ENCODE measurements at places on chromosomes 1 and 21.

GRCh38 chr21:36725793-36726386 lies 27.0 kb downstream of the SIM2 start:
- DNase-seq: no peak

GRCh38 chr1:184866991-184867788 lies 107.1 kb downstream of the NIBAN1 start:
- DNase-seq: peak; percentile 68

DNA sequence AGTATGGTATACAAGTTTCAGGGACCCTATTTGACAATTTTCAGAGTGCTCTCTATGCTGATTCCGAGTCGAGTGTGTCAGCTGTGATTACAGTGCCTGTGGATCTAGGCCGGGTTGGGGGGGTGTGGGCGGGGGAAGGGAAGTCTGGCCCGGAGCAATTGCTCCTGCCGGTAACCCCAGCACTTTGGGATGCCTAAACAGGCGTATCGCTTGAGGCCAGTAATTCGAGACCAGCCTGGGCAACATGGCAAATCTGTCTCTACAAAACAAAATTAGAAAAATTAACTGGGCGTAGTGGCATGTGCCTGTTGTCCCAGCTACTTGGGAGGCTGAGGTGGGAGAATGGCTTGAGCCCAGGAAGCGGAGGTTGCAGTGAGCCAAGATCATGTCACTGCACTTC lies 1.6 kb upstream of the IL10RB start:
- no peak for DNase-seq

DNA sequence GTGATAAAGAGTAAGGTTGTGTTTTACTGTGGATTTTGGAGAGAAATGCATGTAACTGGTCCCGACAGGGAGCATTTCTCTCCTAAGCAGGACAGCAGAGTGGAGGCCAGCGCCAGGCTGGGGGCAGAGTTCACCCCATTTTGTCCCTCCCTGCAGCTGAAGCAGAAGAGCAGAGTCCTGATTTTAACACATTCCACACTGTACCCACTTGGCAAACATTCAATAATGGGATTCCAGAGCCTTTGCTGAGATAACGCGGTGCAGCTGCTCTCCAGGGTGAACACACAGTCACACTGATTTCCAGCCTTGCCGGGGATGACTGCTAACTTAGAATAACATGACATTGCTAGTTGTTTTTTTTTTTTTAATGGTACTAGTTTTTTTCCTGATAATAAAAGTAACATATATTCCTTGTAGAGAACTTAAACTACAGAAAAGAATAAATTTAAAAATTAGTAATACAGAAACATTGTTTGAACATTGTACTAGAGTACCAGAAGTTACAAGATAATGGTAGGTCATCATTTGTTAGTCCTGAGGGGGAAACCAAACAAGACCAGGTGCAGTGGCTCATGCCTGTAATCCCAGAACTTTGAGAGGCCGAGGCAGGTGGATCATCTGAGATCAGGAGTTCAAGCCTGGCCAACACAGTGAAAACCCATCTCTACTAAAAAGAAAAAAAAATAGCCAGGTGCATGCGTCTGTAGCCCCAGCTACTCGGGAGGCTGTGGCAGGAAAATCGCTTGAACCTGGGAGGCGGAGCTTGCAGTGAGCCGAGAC lies 77.2 kb downstream of the SCCPDH start:
- no peak for DNase-seq

DNA sequence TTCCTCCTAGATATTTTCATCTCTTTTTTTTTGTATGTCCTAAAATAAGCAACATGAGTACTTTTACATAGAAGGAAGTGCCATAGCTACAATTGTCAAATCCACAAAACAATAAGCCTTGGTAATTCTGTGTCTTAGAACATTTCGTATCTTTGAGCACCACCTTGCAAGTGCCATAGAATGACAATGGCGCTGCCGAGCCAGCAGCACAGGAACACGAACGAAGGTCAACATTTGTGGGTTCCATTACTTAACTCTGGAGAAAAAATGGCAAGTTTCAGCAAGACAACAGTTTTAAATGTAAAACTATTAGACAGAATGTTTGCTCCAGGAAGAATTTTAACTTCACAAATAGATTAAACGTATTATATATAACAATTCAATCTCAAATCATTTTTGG lies 222.1 kb downstream of the CHRM3 start:
- no peak for DNase-seq

GRCh38 chr1:59198564-59198963 lies 98.3 kb upstream of the FGGY start:
- DNase-seq: no peak

DNA sequence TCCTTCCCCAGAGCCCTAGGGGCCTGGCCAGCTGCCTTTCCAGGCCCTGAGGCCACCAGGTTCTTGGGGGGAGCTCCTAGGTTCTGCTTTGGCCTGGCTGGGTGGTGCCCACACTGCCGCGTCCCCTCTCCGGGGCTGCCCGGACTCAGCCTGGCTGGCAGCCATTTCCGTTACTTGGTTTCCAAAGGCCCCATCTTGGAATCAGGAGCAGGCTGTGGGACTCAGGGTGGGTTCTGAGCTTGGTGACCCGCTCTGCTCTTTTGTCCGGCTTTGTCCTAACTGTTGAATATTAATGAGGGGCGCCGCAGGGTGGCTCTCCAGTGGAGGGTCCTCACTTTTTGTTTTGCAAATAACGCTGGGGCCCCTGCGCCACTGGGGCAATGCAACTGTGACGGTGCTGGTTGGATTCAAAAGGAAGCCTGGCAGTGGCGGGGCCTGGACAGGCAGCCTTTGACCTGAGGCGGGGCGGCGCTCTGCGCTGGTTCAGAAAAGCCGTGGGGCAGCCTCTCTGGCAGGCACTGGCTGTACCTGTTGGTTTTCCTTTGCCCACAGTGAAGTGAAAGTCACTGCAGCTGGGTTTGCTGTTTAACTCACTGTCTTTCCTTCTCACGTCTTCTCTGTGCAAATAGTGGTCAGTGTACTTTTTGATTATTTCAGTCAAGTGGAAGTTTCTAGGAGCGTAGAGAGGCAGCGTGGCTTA lies 20.2 kb downstream of the SKI start:
- no peak for DNase-seq

DNA sequence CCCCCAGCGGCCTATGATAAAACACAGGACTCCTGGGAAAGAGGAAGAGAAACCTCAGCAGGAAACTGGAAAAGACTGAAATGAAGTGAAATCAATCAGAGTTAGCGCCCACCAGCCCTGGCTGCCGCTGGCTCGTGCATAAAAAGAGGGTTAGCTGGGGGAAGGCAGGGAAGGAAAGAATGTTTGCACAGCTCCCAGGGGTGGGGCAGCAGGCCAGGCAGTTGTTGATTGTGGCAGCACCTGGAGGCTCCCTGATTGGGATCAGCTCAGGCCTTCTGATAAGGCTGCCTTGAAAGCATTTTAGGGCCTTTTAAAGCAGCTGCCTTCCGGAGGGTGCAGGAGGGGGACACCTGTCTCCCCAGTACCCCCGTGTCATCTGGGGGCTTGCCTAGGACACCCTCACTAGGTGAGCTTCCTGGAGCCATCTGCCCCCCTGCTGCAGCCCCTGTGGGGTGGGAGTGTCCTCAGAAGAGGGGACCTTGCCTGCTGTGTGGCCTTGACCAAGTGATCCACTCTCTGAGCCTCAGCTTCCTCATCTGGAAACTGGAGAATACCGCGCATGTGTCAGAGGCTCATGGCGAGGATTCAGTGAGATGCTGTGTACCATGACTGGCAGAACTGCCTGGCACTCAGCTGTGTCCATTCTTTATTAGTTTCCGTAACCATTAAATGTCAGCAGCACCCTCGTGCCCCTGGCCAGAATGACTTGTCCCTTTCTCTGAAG lies 6.6 kb downstream of the EPHB2 start:
- DNase-seq: no peak

- DNase-seq: peak; percentile 88
Observed at GRCh38 chr1:226677027-226678020, 61.8 kb downstream of the ITPKB start.

- DNase-seq: peak; percentile 41
Observed at GRCh38 chr1:7046891-7047290, 261.6 kb downstream of the CAMTA1 start.

DNA sequence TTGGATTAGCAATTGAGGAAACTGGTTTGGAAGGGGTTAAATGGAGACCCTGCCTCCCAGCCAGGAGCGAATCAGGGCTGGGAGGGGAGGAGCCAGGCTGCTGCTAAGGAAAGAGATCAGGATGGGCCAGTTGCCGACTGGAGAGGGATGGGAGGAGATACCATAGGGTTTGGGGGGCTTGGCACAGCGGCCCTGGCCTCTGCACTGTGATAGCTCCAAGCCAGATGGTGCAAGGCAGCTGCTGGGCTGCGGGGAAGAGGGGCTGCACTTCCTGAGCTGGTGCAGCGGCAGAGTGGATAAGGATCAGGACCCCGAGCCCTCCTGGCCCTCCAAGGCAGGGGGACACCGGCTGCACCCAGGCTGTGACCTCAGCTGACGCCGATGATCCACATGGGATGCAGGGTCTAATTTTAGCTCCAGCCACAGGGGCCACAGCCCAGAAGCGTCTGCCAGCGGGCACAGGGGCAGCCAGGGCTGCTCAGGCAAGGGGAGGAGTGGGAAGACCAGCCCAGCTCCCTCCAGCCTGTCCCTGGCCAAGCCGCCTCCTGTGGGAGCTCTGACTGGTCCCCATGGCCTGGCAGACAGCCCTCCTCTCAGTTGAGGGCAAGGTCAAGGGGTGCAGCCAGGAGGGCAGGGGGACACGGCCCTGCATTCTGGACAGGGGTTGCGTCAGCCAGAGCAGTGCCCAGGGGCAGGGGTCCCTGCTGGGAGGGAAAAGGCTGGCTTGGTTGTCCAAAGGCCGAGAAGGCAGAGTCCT lies at the start of gene EXTL1:
Gene EXTL1 (plus strand): TSS at position 129 of the 757 bp plus-strand sequence. CDS start 872 bp downstream, outside the sequence.
- peak; percentile 31 for DNase-seq

DNA sequence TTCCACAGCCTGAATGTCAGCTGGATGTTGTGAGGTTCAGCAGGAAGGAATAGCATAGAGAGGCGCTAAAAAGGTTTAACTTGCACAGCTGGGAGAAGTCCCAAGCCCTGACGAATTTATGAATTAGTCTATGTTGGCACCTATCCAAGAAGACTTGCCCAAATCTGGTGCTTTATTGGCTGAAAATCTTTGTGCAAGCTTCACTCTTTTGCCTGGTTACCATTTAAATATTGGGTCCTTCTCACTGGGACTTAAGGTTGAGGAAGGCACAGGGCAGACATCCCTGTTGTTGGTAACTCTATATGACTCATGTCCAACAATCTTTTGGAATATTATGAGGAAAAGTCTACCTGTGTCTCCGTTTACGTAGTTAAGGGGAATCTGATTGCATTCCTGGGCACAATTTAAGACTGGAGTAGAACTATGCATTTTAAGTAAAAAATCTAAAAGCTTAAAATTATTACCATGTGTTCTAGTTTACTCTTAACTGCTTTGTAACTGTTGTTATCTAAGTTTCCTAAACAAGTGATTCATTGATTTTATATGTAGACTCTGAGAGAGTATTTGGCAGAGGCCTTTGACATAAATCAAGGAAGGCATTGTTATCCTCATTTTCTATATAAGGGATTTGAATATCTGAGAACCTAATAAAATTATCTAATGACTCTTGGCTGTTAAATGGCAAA lies 181.7 kb upstream of the DPYD start:
- no peak for DNase-seq

Measured in kidney glomerular epithelial cell (primary cell).